ENCODE measurements at places on chromosomes 3 and 15.
A peak's percentile ranks its signal among the peaks of the same experiment; 100 is the strongest.

DNA sequence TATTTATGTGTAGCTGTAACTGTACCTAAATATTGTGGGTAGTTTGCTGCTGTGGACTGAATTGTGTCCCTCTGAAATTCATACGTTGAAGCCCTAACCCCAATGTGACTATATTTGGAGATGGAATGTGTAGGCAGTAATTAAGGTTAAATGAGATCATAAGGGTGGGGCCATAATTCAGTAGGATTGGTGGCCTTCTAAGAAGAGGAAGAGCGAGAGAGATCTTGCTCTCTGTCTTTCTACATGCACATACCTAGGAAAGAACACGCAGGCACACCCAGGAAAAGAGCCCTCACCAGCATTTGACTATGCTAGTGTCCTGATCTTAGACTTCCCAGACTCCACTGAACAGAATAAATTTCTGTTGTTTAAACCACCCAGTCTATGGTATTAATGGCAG, 67.6 kb upstream of the CFAP20DC start:
- DNase-seq: no peak

GRCh38 chr3:188749010-188749617, 422.7 kb upstream of the TPRG1 start:
- peak; percentile 73 for DNase-seq

DNA sequence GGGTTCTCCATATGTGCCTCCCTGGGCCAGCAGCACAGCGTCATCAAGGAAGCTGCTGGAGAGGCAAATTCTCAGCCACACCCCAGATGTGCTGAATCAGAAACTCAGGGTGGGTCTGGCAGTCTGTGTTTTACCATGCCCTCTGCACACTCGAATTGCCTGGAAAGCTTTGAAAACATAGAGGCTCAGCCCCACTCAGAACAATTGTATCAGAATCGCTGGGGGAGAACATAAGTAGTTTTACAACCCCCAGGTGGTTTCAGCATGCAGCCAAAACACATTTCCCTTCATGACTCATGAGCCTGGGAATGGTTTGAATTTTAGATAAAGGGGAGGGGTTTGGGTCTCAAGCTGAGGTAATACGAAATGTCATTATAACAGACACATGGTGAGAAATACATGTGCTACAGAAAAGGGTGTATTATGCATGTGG, 9.6 kb downstream of the TGM4 start:
- DNase-seq: no peak

- no peak for DNase-seq
These were observed 31.3 kb downstream of the CYP8B1 start for GRCh38 chr3:42844412-42844713.
